Gastrocnemius medialis (tissue), 4 donors: ENCODE measurements at places on chromosomes 3 and 15. TPM values are rescaled to one million over a fixed set of nuclear protein-coding genes. Genes with fewer than 3 reads are reported as not detected.

SEMA5B gene
- total RNA-seq = not detected

XYLB gene
- 0.49 TPM for total RNA-seq

IL5RA gene
- total RNA-seq = not detected

DNA sequence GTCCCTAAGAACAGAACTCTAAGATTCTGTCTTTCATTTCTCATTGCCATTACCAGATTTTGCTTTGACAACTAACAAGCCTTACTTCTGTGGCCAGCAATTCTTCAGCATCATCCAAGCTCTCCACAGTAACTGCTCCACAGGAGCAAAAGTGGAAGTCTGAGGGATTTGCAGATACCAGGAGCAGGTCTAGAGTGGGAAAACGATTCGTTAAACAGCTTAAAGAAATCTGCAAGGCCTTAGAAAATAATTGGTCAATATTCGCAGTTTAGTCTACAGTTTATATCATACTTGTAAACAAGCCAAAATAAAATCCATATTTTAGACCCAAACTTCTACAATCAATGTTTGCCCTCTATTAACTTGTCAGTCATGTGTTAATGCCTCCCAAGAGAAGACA, 24.1 kb downstream of the MYH15 start:
- H3K4me3 ChIP-seq = no peak overlapping the region
- H3K4me1 ChIP-seq = peaks cover 14% of the 10 kb centered on the region
- no peaks in the 10 kb centered on the region for H3K36me3 ChIP-seq
- H3K27ac ChIP-seq = peak overlapping the region; percentile 47
- DNase-seq = no peak

DNA sequence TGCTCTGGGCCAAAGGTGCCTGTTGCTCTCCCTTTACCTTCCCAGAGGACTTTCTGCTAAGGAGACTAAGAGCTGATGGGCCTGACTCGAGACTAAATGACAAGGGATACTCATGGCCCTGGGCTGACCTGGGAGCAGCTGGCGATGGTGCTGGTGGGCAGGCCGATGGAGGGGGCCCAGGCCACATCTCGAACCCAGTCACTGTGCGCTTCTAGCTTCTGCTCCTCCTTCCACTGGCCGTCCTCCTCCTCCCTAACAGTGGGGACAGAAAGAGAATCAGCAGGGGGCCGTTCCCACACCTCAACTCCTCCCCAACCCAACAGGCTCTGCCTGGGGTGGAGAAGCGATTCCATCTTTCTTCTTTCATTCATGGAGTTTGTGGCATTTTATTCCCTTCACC, 12.2 kb upstream of the GHRL start:
- peak overlapping the region; percentile 55 for H3K27ac ChIP-seq
- peaks cover 6% of the 10 kb centered on the region for H3K4me1 ChIP-seq
- H3K27me3 ChIP-seq = no peaks in the 10 kb centered on the region
- no peak for DNase-seq
- no peak overlapping the region for H3K4me3 ChIP-seq

DNA sequence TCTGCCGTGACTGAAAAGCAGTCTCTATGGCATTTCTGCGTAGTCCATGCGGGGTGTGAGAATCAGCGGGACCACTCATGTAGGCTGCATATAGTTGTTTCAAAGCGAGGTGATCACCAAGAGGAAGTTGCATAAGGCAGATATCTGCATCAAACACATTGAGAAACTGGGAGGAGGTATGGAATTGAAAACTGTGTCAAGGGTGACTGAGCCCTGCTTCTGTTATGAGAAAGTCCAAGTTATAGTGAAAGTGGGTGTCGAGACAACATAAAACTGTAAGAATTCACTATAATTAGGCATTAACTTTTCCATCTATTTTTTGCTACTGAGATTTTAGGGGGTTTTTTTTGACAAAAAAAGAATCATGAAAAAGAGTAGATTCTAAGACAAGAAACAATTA, 109.3 kb downstream of the ZIC1 start:
- no peak overlapping the region for H3K4me3 ChIP-seq
- no peaks in the 10 kb centered on the region for H3K27me3 ChIP-seq
- no peak overlapping the region for H3K27ac ChIP-seq
- no peak for DNase-seq

GRCh38 chr15:70217226-70218160, 119.8 kb upstream of the TLE3 start:
- H3K36me3 ChIP-seq = no peaks in the 10 kb centered on the region
- DNase-seq = no peak
- H3K4me1 ChIP-seq = no peaks in the 10 kb centered on the region
- H3K4me3 ChIP-seq = no peak overlapping the region
- no peaks in the 10 kb centered on the region for H3K27me3 ChIP-seq
- H3K27ac ChIP-seq = no peak overlapping the region

- DNase-seq = no peak
- H3K27me3 ChIP-seq = no peaks in the 10 kb centered on the region
- H3K4me1 ChIP-seq = no peaks in the 10 kb centered on the region
- H3K36me3 ChIP-seq = no peaks in the 10 kb centered on the region
- no peak overlapping the region for H3K27ac ChIP-seq
Observed at GRCh38 chr15:35566991-35567390, 21.0 kb upstream of the DPH6 start.
